ENCODE measurements at places on chromosomes 7 and 10.

- DNase-seq = peak; percentile 70
These were observed 111.4 kb upstream of the FGFR2 start for GRCh38 chr10:121709675-121710073.

GRCh38 chr7:42194238-42194637 lies 42.8 kb downstream of the GLI3 start:
- no peak for DNase-seq

DNA sequence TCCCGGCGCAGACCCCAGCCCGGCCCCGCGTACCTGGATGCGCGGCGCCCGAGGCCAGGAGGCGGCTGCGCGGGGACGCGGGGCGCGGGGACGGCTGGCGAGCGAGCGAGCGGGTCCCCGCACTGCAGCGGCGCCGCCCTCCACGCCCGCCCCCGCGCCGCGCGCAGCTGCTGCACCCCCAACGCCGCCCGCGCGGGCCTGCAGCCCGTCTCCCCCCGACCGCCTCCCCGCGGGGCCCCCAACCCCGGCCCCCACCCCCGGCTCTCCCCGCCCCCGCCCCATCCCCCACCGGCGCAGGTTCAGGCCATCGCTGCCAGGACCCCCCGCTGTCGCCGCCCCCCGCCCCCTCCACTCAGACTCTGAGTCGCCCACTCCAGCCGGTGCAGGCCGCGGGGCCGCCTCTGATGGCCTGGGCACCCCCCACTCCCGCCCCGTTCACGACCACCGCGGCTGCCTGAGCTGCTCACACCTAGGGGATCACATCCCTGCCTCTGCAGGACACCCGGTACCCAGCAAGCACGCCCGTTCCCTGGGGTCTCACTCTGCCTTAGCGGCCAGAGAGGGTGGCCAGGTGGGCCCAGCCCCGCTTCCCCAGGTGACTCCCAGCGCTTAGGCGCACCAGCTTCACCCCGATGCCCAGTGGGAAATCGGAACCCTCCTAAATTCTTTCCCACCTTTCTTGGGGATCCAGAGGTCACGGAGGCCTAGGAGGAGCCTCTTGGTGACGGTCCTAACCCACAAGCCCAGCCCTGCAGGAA lies 13.9 kb upstream of the DNAAF5 start:
- DNase-seq = peak; percentile 38

GRCh38 chr7:158774952-158775351 lies 54.4 kb downstream of the ESYT2 start:
- no peak for DNase-seq

DNA sequence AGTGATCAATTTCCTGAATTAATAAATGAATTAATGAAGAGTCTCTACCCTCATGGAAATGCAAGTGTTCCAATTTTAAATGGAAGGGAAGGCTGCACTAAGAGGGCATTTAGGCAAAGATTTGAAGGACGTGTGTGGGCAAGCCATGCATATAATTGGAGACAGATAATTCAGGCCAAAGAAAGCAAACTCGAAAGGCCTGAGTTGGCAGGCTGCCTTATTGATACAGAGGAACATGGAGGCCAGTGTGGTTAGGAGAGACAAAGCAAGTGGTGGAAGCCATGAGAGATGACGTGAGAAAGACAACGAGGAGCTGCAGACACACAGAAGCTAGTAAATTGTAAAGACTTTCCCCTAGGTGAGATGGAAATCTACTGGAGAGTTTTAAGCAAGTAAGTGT lies 15.4 kb upstream of the PCLO start:
- peak; percentile 90 for DNase-seq

DNA sequence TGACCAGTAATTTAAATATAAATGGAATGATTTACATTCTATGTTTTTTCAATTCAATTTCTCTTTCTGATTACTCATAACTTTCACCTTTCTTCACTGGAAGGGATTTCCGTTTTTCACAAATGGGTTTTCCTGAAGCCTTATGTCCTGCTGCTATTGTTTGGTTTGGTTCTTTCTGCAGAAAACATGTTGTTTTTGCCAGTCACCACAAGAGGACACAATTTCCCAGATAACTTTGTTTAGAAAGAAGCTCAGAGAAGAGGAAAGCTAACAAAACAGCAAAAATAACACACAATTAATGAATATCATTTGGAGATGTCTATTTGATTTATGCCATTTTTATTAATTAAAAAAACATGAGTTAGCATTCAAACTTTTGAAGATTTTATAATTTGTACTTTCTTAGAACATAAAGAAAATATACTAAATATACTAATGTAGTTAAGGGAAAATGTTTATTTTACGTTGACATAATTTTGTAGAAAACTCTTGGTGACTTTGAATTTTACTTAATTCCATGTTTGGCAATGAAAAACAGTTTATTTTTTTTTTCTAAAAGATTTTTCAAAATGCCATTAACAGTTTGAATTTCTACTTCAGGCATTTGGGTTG lies 4.6 kb upstream of the TWIST1 start:
- peak; percentile 64 for DNase-seq

DNA sequence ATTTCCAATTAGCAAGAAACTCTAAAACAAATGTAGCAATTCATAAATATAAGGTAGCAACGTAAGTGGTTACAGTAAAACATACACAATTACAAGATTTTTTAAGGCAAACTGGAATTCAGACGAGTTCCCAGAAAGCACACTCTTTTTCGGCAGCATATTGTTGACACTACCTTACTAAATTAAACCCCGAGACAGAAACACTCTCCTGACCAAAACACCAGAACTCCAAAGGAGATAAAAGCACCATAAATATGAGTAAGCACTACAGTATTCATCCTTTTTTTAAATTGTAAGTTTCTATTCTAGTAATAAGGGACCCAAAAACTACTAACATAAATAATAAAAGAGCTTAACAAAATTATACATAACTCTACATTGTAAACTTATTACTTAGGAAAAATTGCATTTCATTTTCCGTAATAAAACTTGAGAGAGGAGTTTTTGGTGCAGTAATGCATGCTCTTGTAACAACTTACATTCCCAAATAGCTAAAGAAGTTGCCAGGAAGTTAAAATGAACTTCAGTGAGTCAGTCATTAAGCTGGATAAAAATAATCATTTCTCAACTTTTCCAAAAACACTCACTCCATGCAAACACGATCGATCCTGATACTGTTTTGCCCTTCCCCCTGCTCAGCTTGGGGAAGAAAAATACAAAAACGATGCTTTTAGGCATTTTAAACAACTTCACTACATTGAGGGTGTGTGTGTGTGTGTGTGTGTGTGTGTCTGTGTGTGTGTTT lies 2.0 kb downstream of the PIP4K2A start:
- peak; percentile 26 for DNase-seq

Measured in astrocyte of the hippocampus (primary cell).